ENCODE measurements at places on chromosomes 13 and 19. TPM values are rescaled to one million over a fixed set of nuclear protein-coding genes. Genes with fewer than 3 reads are reported as not detected.

Gene PRX
- 1.0 TPM for total RNA-seq

Gene NOTCH3
- total RNA-seq, result 3.6 TPM

- H3K4me1 ChIP-seq, result no peaks in the 10 kb centered on the region
- H3K36me3 ChIP-seq, result no peaks in the 10 kb centered on the region
- no peak overlapping the region for H3K27ac ChIP-seq
- DNase-seq, result no peak
- no peaks in the 10 kb centered on the region for H3K27me3 ChIP-seq
Observed at GRCh38 chr13:112726016-112726767, 36.4 kb downstream of the ATP11A start.

GRCh38 chr13:45297456-45298205 lies 43.4 kb downstream of the TPT1 start:
- no peak overlapping the region for H3K27ac ChIP-seq
- H3K4me1 ChIP-seq, result no peaks in the 10 kb centered on the region
- no peak overlapping the region for H3K4me3 ChIP-seq
- no peaks in the 10 kb centered on the region for H3K36me3 ChIP-seq
- DNase-seq, result no peak

- no peaks in the 10 kb centered on the region for H3K27me3 ChIP-seq
- no peak overlapping the region for H3K4me3 ChIP-seq
- no peak overlapping the region for H3K27ac ChIP-seq
- no peaks in the 10 kb centered on the region for H3K36me3 ChIP-seq
Observed at GRCh38 chr13:100751826-100752225, 77.2 kb upstream of the TMTC4 start.

Gene KANK3
- 4.5 TPM for total RNA-seq

GRCh38 chr13:51723529-51723928 lies 80.4 kb downstream of the DHRS12 start:
- H3K27ac ChIP-seq, result no peak overlapping the region
- no peaks in the 10 kb centered on the region for H3K27me3 ChIP-seq
- H3K4me1 ChIP-seq, result peaks cover 7% of the 10 kb centered on the region
- H3K4me3 ChIP-seq, result no peak overlapping the region
- no peak for DNase-seq

Gene ZNF441
- 7.1 TPM for total RNA-seq

DNA sequence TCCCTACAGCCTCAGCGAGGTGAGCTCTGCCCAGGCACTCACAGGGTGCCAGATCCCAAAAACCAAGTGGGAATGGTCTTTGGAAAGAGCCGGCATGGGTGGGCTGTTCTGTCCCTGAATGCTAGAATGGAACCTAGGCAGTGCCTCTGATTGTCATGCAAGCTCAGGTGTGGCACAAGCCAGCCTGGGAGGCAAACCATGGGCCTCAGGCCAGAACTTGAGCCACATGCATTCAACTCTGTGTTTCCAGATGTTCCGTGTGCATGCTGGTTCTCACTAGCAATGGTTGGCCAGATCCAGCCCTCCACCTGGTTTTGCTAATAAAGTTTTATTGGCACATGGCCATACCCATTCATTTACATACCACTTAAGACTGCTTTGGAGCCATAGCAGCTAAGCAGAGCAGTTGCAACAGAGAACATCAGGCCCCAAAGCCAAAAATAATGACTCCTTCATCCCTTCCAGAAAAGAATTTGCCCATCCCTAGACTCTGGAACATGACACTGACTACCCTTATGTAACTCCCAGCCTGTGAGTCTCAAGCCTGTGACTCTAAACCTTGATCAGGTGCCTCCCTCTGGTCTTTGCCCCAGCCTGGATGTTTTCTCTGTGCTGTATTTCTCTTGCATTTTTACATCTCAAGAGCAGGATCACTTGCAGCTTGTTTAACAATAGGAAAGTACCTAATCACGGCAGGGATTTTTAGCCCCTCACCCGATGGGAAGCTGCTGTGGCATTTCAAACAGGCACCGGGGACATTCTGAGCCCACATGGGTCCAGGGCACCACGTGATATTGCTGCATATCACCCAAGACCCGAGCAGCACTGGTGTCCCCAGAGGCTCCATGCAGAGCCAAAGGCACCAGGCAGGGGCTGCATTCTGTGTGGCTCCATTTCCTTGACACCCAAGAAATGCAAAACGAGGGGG lies 55.4 kb upstream of the USE1 start:
- DNase-seq, result no peak
- H3K4me3 ChIP-seq, result no peak overlapping the region
- H3K27me3 ChIP-seq, result no peaks in the 10 kb centered on the region
- peaks cover 4% of the 10 kb centered on the region for H3K4me1 ChIP-seq
- H3K27ac ChIP-seq, result no peak overlapping the region

DNA sequence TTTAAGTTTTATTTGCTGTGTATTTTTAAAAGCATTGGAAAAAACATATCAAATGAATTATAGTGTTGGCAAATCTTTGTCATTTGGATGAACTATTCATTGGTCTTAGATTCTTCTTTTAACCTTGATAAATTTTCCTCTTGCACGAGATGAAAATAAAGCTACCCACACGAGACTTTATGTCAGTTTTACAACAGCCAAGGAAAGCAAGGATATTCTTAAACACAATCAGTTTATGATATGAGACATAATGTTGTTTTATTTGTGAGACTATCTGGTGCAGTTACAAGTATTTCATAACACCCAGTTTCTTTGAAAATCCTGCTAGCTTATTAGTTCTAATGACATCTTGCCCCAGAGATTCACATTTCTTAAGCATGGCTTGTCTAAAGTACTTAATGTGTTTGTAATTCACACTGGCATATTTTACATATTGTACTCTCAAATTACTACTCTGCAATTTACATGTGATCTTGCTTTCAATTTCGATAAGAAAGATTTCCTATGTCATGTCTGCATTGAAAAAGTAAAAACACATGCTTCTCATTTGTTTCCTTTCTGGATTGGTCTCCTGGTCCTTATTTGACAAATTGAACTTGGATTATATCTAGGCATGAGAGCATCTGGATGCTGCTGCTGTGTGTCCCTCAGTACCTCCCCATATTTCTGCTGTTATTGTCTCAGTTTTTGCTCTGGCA lies 955.5 kb upstream of the PCDH9 start:
- no peak overlapping the region for H3K27ac ChIP-seq
- H3K4me1 ChIP-seq, result no peaks in the 10 kb centered on the region
- H3K36me3 ChIP-seq, result no peaks in the 10 kb centered on the region
- H3K4me3 ChIP-seq, result no peak overlapping the region
- H3K27me3 ChIP-seq, result no peaks in the 10 kb centered on the region

Gene ILF3
- total RNA-seq, result 53.8 TPM

Gene PRODH2
- total RNA-seq, result 116 TPM

DNA sequence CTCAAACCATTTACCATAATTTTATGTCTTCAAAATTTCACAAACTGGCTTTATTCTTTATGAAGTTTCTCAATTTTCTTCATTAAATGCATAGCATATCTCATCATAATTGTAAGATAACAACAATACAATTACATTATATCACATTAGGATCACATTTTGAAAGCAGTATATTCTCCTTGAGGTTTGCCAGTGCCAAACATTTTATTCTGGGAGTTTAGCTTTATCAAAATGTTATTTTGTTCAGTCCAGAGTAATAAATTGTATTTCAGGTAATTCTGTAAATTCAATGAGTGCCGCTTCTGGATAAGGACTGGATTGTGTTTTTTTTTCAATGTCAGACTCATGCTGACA lies 234.6 kb upstream of the MIR17HG start:
- no peak overlapping the region for H3K27ac ChIP-seq
- no peaks in the 10 kb centered on the region for H3K36me3 ChIP-seq
- no peaks in the 10 kb centered on the region for H3K4me1 ChIP-seq
- no peak for DNase-seq
- H3K4me3 ChIP-seq, result no peak overlapping the region
- peaks cover 5% of the 10 kb centered on the region for H3K27me3 ChIP-seq

DNA sequence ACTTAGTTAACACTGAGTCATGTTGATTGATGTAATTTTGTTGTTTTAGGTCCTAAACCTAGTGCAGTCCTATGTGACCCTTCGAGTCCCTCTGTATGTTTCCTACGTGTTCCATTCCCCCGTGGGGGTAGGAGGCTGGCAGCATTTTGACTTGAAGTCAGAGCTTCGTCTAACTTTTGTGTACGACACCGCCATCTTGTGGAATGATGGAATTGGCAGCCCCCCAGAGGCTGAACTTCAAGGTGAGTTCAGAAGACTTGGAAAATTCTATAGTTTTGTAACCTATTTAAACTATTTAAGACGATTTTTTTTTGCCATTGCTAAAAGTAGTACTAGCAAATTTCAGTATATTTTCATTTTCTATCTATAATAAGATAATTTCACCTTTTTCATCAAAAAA lies 117.9 kb downstream of the STOML3 start:
- H3K27ac ChIP-seq, result no peak overlapping the region
- no peak overlapping the region for H3K4me3 ChIP-seq
- peaks cover 3% of the 10 kb centered on the region for H3K4me1 ChIP-seq
- no peaks in the 10 kb centered on the region for H3K27me3 ChIP-seq
- DNase-seq, result no peak
- no peaks in the 10 kb centered on the region for H3K36me3 ChIP-seq

GRCh38 chr19:17788632-17789031 lies 6.3 kb upstream of the B3GNT3 start:
- H3K27ac ChIP-seq, result no peak overlapping the region
- no peaks in the 10 kb centered on the region for H3K36me3 ChIP-seq
- no peak overlapping the region for H3K4me3 ChIP-seq
- H3K27me3 ChIP-seq, result no peaks in the 10 kb centered on the region
- no peak for DNase-seq

DNA sequence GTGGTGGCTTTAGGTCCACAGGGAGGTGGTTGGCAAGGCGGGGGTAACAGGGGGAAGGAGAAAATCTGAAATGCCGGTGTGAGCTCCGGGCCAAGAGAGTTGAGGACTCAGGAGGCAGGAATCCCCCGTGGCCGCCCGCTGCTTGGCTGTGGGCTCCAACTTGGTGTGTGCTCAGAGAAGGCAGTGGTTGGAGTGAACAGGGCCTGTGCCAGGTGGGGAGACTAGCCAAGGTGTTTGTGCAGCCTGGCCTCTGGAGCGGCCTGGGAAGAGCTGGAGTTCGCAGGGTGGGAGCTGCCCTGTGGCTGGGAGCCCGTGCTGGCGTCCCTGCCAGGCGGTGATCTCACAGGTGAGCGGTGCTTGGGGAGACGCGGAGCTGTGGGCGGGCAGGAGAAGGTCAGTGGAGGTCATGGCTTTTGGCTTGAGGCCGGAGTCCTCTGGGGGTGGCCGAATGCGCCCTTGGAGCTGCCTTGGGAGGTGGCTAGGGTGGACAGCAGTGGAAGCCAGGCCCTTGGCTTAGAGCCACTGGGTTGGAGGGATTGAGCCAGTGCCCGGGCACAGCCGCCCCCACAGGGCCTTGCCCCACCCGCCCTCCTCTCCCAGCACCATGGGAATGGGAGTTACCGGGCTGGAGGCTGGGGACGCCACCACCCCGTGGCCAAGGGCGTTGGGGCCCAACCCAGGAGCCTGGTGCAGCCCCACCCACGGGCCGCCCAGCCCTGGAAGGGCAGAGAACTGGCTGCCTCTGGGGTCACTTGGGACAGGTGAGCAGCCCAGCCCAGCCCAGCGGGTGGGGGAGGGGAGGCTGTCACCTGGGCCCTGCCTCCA lies 7.1 kb upstream of the CIRBP start:
- peaks cover 3% of the 10 kb centered on the region for H3K36me3 ChIP-seq
- no peaks in the 10 kb centered on the region for H3K27me3 ChIP-seq
- H3K27ac ChIP-seq, result peak overlapping the region; percentile 93

DNA sequence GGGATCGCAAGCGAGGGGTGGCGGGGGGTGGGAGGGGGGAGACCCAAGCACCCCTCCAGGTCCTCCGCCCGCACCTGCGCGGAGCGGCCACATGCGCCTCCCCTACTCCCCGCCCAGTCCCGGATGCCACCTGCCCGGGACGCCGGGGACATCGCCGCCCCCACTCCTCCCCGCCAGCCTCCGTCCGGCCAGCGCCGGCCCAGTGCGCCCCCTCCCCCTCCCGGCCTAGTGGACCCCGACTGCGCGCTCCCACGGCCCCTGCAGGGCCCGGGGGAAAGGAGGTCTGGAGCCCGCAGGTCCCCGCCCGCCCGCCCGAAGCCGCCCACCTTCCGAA lies 263 bp downstream of the RHPN2 start:
- DNase-seq, result peak; percentile 55
- peaks cover 3% of the 10 kb centered on the region for H3K4me1 ChIP-seq
- H3K36me3 ChIP-seq, result no peaks in the 10 kb centered on the region
- H3K27me3 ChIP-seq, result no peaks in the 10 kb centered on the region

Gene GJA3
- not detected for total RNA-seq

DNA sequence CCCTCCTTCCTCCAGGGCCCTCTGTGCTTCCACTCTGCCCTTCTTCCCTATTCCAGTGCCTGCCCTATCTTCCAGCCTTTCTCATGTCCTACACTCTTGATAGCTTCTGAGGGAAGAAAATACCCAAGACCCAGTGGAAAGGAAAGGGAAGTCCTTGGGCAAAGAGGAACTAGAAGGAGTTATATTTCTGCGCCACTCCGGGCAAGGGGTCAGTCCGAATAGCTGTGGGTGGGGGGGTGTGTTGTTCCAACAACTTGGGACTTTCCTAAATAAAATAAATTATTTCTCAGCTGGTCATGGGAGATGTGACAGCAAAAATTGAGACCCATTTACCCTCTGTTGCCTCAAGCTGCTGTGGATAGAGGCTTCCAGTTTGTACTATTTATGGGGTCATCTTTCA lies 23.2 kb downstream of the CABP5 start:
- DNase-seq, result no peak
- no peaks in the 10 kb centered on the region for H3K36me3 ChIP-seq
- no peaks in the 10 kb centered on the region for H3K27me3 ChIP-seq
- no peak overlapping the region for H3K27ac ChIP-seq

Gene C19orf33
- 1.6 TPM for total RNA-seq

GRCh38 chr13:49536144-49536873 lies 40.6 kb downstream of the PHF11 start:
- no peaks in the 10 kb centered on the region for H3K4me1 ChIP-seq
- H3K27me3 ChIP-seq, result no peaks in the 10 kb centered on the region
- peaks cover 5% of the 10 kb centered on the region for H3K36me3 ChIP-seq
- DNase-seq, result no peak

GRCh38 chr13:44796597-44797490 lies 192.4 kb downstream of the NUFIP1 start:
- DNase-seq, result no peak
- H3K4me3 ChIP-seq, result no peak overlapping the region
- H3K27me3 ChIP-seq, result no peaks in the 10 kb centered on the region
- H3K4me1 ChIP-seq, result no peaks in the 10 kb centered on the region
- H3K36me3 ChIP-seq, result no peaks in the 10 kb centered on the region
